MCF 10A (cell line): ENCODE measurements at places on chromosomes 16 and 17. TPM values are rescaled to one million over a fixed set of nuclear protein-coding genes. Genes with fewer than 3 reads are reported as not detected.
A peak's percentile ranks its signal among the peaks of the same experiment; 100 is the strongest.

GRCh38 chr17:44941712-44942331, 5.8 kb downstream of the KIF18B start:
- DNase-seq = no peak

DNA sequence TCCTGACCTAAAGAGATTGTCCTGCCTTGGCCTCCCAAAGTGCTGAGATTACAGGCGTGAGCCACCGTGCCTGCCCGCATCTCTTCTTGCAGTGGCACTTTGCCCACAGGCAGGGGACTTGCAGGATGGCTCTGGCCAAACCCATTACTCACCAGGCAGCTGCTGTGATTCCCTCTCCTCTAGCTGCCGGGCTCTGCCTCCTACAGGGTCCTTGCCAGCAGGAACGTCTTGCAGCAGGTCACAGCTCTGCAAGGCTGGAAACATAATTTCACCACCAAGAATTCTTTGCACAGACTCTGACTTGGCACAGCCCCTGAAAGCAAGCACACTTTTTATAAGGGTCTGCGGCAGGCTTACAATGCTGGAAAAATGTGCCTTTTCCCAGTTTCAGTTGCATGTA, 20.3 kb downstream of the COX4I1 start:
- peak; percentile 14 for DNase-seq

Gene TP53TG3
- not detected in 2 replicates for total RNA-seq

- DNase-seq = peak; percentile 23
These were observed 41.2 kb upstream of the HAPSTR1 start for GRCh38 chr16:9050102-9050830.

DNA sequence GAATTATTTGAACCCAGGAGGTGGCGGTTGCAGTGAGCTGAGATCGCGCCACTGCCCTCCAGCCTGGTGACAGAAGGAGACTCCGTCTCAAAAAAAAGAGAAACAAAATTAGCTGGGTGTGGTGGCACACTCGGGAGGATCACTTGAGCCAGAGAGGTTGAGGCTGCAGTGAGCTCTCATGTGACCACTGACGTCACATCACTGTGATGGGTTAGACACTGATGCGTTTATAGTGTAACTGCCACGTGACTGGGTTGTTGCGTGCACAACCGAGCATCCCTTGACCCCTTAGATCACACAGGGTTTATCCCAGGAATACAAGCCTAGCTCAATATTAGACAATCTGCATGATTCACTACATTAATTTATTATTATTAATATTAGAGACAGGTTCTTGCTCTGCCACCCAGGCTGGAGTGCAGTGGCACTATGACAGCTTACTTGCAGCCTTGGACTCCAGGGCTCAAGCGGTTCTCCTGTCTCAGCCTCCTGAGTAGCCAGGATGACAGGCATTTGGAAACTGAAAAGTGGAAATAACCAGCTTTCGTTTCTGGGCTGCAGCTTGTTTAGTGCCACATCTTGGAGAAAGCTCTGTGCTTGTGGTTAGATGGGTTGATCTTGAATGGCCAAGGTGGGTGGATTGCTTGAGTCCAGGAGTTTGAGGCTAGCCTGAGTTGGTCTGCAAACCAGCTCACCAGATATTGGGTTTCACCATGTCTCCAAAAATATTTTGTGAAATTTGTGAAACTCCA, 26.4 kb upstream of the ABR start:
- DNase-seq = no peak
